ENCODE measurements at places on chromosomes 16 and 17.

DNA sequence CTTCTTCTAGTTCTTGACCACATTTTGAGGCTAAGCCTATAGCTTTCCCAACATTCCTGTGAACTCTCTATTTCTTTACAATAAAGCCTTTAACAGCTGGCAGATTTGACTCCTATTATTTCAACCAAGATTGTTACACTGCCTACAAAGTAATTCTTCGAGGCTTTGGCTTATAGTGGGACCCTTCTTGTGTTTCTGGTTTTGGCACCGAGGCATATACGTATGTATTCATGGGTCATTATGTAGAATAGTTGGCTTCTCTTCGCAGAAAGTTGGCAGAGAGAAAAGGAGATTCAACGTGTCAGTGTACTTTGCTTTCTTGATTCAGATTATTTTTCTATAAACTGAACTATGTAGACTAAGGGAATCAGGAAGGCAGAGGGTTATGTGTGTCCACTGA, 102.2 kb downstream of the ABCA8 start:
- no peak for DNase-seq

GRCh38 chr17:49635121-49635520, 42.8 kb downstream of the SPOP start:
- DNase-seq: no peak

DNA sequence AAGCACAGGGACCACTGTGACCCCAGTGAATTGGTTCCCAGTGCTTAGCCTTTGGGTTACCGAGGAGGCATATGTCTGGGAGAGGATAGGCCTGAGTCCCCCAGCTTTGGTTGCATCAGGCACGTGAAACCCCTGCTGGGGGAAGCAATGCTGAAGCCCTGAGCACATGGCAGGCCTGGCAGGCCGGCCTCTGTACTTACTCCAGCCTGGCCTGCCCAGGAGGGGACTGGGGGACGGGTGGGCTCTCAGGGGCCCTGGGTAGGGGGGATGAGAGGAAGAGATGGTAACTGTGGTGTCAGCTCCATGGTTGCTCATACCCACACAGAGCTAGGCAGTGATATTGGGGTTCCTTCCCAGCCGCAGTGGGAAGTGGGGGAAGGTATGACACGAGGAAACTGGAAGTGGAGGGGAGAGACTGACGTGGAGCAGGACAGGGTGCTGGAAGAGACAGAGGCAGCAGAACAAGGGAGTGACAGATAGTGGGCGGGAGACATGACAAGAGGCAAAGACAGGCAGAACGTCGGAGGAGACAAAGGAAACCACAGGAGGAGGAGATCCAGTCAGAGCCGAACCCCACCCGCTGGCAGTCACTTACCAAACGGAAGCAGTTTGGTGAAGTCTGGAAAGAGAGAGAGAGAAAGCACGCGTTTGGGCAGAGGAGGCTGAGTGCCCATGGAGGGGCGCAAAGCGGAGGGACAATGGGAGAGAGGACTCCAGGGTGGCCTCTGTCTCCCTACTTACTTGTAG, 9.1 kb downstream of the TMEM208 start:
- peak; percentile 56 for DNase-seq

GRCh38 chr17:29596811-29597210, 3.9 kb downstream of the ANKRD13B start:
- no peak for DNase-seq

- DNase-seq: no peak
These were observed 748 bp upstream of the PRSS8 start for GRCh38 chr16:31136287-31136662.

- no peak for DNase-seq
These were observed 5.5 kb downstream of the TMEM204 start for GRCh38 chr16:1538804-1539520.

DNA sequence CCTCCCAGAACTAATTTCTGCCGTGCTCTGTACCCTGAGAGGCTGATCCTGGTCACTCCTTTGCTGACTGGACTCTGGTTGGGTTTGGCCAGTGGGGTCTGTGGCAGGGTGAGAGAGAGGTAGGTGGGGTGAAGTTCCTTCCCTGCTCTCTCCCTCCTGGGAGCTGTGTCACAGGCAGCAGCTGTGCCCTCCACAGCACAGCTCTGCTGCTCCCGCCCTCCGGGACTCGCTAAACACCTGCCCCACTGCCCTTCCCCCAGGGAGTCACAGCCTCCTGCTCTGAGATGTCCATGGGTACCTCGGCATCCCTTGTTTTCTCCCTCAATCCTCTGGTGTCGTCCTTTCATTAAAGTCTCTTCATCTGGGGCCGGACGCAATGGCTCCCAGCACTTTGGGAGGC, 66.4 kb downstream of the SRCIN1 start:
- no peak for DNase-seq

- DNase-seq: no peak
These were observed 3.1 kb upstream of the FAM117A start for GRCh38 chr17:49766918-49767530.

DNA sequence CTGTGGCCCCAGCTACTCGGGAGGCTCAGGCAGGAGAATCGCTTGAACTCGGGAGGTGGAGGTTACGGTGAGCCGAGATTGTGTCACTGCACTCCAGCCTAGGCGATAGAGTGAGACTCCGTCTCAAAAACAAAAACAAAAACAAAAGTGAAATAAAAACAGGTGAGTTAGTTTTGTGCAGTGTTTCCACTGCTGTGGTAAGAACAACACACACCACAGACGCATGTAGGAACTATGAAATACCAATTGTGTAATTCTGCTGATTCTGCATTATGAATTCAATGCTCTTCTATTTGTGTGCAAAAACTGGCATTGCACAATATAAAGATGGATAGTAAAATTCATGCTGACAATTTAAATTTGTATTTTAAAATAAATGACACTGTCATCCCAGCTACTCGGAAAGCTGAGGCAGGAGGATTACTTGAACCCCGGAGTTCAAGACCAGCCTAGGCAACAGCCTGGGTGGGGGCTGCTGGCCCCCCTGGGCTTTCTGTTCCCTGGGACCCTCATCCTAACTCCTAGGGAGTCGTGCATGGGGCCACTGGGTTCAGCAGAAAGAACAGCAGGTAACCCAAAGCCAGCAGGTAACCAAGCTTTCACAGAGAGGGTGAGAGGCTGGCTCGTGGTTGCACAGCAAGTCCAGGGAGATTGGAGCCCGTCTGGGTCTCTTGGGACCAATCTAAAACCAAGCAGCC, 10.6 kb upstream of the RHBDF2 start:
- DNase-seq: no peak

DNA sequence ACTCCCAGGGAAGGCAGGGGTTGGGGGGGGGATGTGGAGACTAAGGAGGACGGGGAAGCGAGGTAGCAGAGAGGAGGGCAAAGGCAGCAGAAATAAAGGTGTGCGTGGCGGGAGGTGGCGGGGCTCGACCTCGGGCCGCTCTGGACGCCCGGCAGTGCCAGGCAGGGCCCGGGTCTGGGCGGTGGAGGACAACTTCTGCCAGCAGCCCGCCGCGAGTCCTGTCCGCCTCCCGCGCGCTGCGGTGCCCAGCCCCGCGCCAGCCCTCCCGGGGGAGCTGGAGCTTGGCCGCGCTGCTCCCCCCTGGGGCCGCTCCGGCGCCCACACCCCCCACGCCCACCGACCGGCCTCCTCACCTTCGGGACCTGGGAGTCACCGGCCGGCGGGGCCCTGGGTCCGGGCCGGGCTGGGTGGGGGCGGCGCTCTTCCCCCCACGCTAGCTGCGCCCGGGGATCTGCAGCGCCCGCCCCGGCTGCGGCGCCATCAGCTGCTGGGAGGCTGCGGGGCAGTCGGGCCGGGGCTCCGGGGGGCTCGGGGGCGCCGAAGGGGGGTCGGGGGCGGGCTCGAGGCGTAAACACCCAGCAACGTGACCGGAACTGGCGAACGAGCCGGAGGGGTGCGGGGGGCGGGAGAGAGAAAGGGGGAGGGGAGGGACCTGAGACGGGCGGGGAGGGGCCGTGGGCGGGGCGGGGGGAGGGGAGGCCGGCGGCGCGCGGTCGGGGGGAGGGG, at the start of gene CCDC92B:
Gene CCDC92B, minus strand, starts transcription at position 595 of the 726 bp plus-strand sequence. CDS start 14,507 bp downstream, outside the sequence.
- DNase-seq: no peak

DNA sequence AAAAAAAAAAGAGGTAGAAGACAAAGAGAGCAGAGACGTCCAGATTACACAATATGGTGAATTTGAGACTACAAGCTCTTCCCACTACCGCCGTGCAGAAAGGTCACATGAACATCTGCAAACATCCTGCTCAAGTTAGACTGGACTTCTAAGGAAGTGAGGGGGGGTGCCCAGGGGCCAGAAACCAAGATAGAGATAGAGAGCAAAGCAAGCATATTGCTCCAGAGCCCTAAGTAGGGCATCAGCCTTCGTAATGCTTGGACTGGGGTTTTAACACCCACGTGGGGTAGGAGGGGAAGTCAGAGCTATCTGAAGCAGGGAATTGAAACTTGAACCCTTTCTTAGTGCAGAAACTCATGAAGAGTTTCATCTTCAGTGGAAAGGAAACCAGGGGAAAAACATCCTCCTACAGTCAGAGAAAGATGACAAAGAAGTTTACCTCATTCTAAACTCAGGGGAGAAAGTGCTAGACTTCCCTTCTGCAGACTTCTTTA, 8.7 kb downstream of the CLEC19A start:
- peak; percentile 69 for DNase-seq

GRCh38 chr17:70159980-70160379, 9.4 kb upstream of the KCNJ2 start:
- no peak for DNase-seq

- DNase-seq: no peak
These were observed 16.5 kb downstream of the CNTNAP1 start for GRCh38 chr17:42698736-42699414.

DNA sequence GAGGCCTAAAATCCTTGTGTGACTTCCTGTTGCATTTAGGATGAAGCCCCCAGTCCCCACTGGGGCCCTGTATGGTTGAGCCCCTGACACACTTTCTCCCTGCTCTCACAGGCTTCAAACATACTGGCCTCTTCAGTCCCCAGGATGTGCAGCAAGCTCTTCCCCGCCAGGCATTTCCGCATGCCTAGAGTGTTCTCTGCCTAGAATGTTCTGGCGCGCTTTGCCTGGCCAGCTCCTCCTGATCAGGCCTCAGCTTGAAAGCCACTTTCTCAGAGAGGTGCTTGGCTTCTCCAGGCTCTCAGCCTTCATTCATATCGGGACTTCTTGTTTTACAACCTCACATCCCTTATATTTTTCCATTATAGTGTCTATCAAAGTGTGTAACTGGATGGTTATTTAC, 123.7 kb downstream of the SPACA3 start:
- DNase-seq: no peak

DNA sequence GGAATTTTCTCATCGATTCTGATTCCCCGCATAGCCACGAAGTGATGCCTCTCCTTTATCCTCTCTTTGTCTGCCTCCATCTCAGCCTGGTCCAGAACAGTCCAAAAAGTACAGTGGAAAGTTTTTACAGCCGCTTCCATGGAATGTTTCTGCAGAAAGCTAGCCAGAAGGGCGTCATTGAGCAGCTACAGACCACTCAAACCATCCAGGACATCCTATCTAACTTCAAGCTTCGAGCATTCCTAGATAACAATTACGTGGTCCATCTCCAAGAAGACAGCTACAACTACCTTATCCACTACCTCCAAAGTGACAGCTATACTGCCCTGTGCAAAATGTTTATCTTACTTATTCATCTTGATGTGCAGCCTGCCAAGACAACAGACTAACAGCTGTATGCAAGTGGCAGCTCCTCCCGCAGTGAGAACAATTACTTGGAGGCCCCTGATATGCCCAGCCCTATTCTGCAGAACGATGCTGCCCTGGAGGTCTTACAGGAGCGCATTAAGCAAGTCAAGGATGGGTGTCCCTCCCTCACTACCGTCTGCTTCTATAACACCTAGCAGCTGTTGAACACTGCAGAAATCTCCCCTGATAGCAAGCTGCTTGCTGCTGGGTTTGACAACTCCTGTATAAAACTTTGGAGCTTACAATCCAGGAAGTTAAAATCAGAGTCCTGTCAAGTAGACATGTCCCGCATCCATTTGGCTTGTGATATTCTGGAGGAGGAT, 38.9 kb downstream of the SLFN12L start:
- DNase-seq: no peak

DNA sequence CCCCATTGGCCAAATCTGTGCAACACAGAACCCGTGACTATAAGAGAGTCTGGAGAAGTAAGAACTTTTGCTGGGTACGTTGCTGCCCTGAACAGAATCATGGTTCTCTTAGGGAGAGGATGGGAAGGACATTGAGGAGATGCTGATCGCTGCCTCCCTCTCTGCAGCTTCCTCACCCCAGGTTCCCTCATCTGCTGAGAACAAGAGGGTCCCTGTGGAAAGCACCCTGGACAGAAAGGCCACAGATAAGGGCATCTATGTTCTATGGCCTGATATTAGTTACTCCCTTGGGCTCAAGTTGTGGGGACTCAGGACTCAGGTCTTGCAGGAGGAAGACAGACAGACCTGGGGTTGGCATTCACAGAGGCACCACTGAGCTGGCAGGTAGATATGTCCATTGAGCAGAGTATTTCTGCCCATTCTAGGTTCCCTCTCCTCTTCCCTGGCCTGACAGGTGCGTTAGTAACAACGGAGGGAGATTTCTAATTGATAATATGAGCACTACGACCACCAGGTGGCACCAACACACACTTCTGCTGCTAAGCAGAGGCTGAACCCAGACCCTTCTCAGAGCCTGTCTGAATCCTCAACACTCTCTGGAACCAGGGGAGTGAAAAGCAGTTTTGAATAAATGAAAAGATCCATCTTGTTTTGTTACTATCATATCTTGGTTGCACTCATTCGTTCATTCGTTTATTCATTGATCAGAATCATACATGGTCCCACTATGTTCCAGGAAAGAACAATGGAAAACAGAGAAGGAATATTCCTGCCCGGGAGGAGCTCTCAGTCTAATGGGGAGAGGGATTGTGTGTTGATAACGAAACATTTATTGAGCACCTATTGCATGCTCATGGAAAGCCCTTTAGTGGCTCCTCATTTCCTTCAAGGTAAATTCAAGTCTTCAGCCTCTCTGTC, 56.4 kb downstream of the SLC6A2 start:
- DNase-seq: peak; percentile 70

GRCh38 chr16:69110406-69110805, 5.0 kb downstream of the HAS3 start:
- DNase-seq: no peak

GRCh38 chr16:53519417-53520091, 16.5 kb upstream of the AKTIP start:
- no peak for DNase-seq
